ENCODE measurements at places on chromosomes 4 and X. TPM values are rescaled to one million over a fixed set of nuclear protein-coding genes. Genes with fewer than 3 reads are reported as not detected.

Gene TRIM60
- not detected for total RNA-seq

Gene FRG2
- not detected for total RNA-seq

Gene HGFAC
- 2.5 TPM for total RNA-seq

Gene SOD3
- 5.8 TPM for total RNA-seq

Gene TMPRSS11D
- total RNA-seq, result not detected

Gene DGAT2L6
- not detected for total RNA-seq

Gene SPATA4
- 0.20 TPM for total RNA-seq

Gene VEGFC
- total RNA-seq, result 2.5 TPM

Gene SSX3
- total RNA-seq, result not detected

Gene PNMA3
- total RNA-seq, result 10.3 TPM

Gene MID1IP1
- total RNA-seq, result 21.4 TPM

Gene GC
- total RNA-seq, result not detected
